ENCODE measurements at places on chromosomes 3 and 15. TPM values are rescaled to one million over a fixed set of nuclear protein-coding genes. Genes with fewer than 3 reads are reported as not detected.

Gene CLEC3B
- total RNA-seq, result not detected

DNA sequence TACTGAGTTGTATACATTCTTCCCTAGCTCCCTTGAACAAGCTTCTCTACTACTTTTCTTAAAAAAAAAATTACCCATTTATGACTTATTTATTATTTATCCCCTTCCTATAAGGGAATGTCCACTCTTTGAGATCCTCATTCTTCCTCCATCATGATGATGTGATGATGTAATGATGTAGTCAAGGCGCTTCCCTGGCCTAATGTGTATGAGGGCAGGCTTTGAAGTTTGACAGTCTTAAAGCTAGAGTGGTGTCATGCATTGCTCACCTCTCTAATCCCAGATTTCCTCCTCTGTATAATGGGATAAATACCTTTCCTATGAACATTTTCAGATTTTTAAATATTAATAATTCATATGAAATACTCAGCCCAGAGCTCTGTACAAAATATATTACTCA is 486.0 kb upstream of the TPRG1 start:
- H3K27me3 ChIP-seq, result no peaks in the 10 kb centered on the region
- H3K4me1 ChIP-seq, result peaks cover 15% of the 10 kb centered on the region
- H3K36me3 ChIP-seq, result no peaks in the 10 kb centered on the region
- no peak overlapping the region for H3K27ac ChIP-seq
- H3K4me3 ChIP-seq, result no peak overlapping the region
- no peak for DNase-seq

GRCh38 chr3:15347737-15348110 is 15.3 kb upstream of the SH3BP5 start:
- H3K4me1 ChIP-seq, result no peaks in the 10 kb centered on the region
- no peak for DNase-seq
- no peak overlapping the region for H3K27ac ChIP-seq
- no peaks in the 10 kb centered on the region for H3K36me3 ChIP-seq

- no peak for DNase-seq
- H3K27me3 ChIP-seq, result no peaks in the 10 kb centered on the region
- H3K4me1 ChIP-seq, result peaks cover 12% of the 10 kb centered on the region
- H3K36me3 ChIP-seq, result no peaks in the 10 kb centered on the region
- H3K27ac ChIP-seq, result peak overlapping the region; percentile 56
- H3K4me3 ChIP-seq, result no peak overlapping the region
These were observed 67.6 kb downstream of the NOX5 start for GRCh38 chr15:69082021-69082502.

- H3K36me3 ChIP-seq, result no peaks in the 10 kb centered on the region
- H3K4me1 ChIP-seq, result peaks cover 13% of the 10 kb centered on the region
- no peaks in the 10 kb centered on the region for H3K27me3 ChIP-seq
- DNase-seq, result no peak
- H3K27ac ChIP-seq, result no peak overlapping the region
These were observed 62.8 kb upstream of the HERC1 start for GRCh38 chr15:63896336-63897115.

GRCh38 chr3:41424543-41425300 is 225.4 kb downstream of the CTNNB1 start:
- no peak overlapping the region for H3K27ac ChIP-seq
- H3K27me3 ChIP-seq, result no peaks in the 10 kb centered on the region
- DNase-seq, result no peak
- no peak overlapping the region for H3K4me3 ChIP-seq
- no peaks in the 10 kb centered on the region for H3K4me1 ChIP-seq
- no peaks in the 10 kb centered on the region for H3K36me3 ChIP-seq

Gene GOLGA8O
- total RNA-seq, result not detected

Gene FSIP1
- 141 TPM for total RNA-seq

GRCh38 chr15:81942157-81942556 is 103.7 kb downstream of the MEX3B start:
- DNase-seq, result no peak
- H3K4me1 ChIP-seq, result no peaks in the 10 kb centered on the region
- H3K4me3 ChIP-seq, result no peak overlapping the region

Gene NCBP2
- 43.9 TPM for total RNA-seq

DNA sequence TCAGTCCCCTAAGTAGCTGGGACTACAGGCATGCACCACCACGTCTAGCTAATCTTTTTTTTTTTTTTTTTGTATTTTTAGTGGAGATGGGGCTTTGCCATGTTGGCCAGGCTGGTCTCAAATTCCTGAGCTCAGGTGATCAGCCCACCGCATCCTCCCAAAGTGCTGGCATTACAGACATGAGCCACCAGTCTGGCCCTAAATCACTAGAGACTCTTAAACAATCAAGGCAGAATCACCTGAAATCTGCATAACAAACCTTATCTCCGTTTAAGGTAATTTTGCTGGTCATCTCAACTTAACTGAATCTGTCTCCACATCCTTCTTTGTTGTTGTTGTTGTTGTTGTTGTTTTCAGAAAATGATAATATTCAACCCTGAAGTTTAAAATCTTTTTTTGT is 5.6 kb upstream of the TRMT10C start:
- H3K4me1 ChIP-seq, result no peaks in the 10 kb centered on the region
- no peak for DNase-seq

DNA sequence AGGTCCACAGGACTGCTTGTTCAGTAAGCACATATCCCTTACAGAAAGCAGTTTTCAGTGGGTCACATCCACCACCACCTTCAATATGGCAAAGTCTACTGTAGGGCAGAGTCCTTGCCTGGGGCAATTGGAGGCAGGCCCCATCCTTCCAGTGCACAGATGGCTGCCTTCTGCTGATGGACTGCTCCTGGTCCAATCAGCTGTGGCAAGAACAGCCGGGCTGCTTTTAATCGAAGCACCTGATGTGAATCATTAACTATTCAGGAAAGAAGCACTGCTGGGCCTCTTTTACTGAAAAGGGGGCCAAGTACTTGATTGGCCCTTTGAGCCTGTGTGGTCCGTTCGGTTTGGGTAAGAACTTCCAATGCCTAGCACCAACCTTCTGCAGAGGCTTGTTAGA is 24.4 kb downstream of the LARS2 start:
- no peaks in the 10 kb centered on the region for H3K27me3 ChIP-seq
- no peaks in the 10 kb centered on the region for H3K4me1 ChIP-seq
- no peak for DNase-seq
- H3K27ac ChIP-seq, result no peak overlapping the region
- H3K4me3 ChIP-seq, result no peak overlapping the region
- H3K36me3 ChIP-seq, result peaks cover 14% of the 10 kb centered on the region

GRCh38 chr3:104133630-104134029 is 1233.1 kb upstream of the ALCAM start:
- H3K36me3 ChIP-seq, result no peaks in the 10 kb centered on the region
- no peak overlapping the region for H3K4me3 ChIP-seq
- H3K27me3 ChIP-seq, result no peaks in the 10 kb centered on the region
- no peak for DNase-seq
